CD4-positive, alpha-beta T cell treated with Interleukin-4 for 1 hour (primary cell): ENCODE measurements at places on chromosomes 7 and 10.

DNA sequence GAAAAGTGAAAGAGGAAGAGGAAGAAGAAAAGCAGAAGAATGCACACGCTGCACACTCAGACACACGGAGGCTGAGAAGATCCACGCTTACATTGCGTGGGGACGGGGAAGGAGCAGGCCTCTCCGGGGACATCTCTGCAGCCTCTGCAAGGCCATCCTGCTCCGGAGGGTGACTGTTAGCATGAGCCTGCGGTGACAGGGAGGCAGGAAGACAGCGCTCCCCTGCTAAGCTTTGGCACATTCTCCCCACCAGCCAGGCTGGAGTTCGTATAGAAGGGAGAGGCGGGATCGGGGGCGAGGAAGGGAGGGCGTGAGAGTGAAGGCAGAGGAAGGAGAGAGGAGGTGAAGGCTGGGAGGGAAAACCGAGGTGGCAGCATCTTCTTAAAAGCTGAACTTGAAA lies 366.0 kb upstream of the SHH start:
- no peak for DNase-seq

DNA sequence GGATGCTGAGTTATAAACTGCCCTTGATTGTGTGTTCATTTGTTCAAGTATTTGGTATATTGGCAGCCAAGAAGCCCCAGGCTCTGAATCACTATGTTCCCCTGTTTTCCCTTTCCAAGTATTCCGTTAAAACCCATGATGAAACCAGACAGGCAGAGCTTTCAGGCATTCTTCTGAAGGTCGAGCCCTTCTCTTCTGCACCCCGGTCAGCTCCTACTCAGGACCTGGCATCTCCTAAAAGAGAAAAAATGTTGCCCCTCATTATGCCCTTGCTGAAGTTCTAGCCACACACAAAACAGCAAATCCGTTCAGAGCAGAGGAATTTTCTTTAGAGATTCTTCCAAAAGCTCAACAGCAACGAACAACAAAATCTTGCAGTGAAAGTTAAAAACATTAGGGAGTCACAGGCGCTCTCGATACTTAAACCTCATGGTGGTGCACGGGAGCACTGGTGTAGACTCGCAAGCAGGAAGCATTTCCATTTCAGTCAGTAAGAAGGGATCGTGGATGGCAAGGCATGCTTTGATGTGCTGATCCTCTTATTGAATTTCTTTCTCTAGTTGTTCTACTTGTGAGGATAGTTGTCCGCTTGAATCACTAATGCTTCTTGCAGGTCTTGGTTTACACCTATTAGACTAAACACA lies 264.9 kb downstream of the SKIDA1 start:
- DNase-seq, result no peak

GRCh38 chr7:134452419-134452838 lies 6.5 kb downstream of the AKR1B1 start:
- no peak for DNase-seq

DNA sequence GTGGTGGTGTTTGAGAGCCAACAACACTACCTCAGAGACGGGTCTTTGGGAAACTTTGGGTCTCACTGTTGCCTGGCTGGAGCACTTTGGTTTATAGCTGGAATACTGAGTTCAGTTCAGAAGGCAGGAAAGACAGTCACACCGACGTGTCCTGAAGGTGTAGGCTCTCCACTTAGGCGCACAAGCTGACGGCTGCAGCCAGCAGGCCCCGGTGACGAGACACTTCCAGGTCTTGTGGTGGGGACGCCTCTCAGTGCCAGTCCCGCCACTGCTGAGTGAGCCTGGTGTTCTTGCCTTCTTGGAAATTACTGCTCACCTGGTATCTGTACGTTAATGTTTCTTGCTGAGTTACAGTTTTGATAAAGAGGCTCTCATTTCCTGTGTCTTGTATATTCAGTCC lies 74.0 kb downstream of the WDR37 start:
- no peak for DNase-seq

- no peak for DNase-seq
Measured at GRCh38 chr10:29751240-29751639, 116.5 kb upstream of the SVIL start.

DNA sequence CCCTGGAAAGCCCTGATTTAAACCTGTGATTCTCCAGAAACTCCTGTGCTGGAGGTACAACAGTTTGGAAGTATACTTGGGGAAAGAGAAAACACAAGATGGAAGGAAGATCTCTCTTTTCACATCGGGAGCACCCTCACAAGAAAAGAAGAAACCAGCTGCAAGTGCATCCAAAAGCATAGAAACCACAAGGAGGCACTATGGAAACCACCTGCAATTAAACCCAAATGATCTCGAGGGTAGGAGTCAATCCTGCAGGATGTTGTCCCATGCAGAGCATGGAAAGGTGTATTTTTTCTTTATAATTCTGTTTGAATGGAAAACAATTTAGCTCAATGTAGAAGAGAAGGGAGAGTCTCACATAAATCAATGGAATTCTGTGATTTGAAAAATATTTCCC lies 210.5 kb downstream of the TWIST1 start:
- DNase-seq, result no peak

DNA sequence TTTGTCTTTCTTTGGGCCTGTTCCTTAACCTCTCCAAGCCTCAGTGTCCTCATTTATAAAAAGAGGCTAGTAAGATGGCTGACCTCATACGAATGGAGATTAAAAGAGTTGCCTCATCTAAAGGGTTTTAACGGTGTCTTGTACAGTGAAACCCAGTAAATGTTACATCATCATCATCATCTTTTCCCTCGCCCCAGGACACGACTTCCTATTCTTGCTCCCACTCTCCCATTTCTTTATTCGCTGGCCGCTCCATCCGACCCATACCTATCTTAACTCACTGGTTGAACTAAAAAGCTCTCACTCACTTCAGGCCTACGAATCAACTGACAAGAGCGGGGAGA lies 554 bp downstream of the FRA10AC1 start:
- DNase-seq, result no peak

- no peak for DNase-seq
Measured at GRCh38 chr7:37416378-37417106, 32.1 kb downstream of the ELMO1 start.

- DNase-seq, result no peak
Measured at GRCh38 chr7:155597753-155598140, 46.7 kb upstream of the RBM33 start.
